ENCODE measurements at places on chromosomes 6 and 20. TPM values are rescaled to one million over a fixed set of nuclear protein-coding genes. Genes with fewer than 3 reads are reported as not detected.
A peak's percentile ranks its signal among the peaks of the same experiment; 100 is the strongest.

- no peak for DNase-seq
These were observed 122.8 kb upstream of the HSF2 start for GRCh38 chr6:122276637-122277036.

Gene TDRD6
- polyA plus RNA-seq, result 0.13 TPM

- no peak for DNase-seq
These were observed 602.2 kb upstream of the BTBD3 start for GRCh38 chr20:11315525-11315924.

GRCh38 chr20:19885939-19886660 lies 128.0 kb downstream of the RIN2 start:
- peak; percentile 84 for DNase-seq

- DNase-seq, result no peak
These were observed 10.5 kb downstream of the AURKA start for GRCh38 chr20:56381501-56381900.

GRCh38 chr20:25336561-25337422 lies 53.8 kb downstream of the ABHD12 start:
- DNase-seq, result no peak
